ENCODE measurements at places on chromosomes 2 and 18.

DNA sequence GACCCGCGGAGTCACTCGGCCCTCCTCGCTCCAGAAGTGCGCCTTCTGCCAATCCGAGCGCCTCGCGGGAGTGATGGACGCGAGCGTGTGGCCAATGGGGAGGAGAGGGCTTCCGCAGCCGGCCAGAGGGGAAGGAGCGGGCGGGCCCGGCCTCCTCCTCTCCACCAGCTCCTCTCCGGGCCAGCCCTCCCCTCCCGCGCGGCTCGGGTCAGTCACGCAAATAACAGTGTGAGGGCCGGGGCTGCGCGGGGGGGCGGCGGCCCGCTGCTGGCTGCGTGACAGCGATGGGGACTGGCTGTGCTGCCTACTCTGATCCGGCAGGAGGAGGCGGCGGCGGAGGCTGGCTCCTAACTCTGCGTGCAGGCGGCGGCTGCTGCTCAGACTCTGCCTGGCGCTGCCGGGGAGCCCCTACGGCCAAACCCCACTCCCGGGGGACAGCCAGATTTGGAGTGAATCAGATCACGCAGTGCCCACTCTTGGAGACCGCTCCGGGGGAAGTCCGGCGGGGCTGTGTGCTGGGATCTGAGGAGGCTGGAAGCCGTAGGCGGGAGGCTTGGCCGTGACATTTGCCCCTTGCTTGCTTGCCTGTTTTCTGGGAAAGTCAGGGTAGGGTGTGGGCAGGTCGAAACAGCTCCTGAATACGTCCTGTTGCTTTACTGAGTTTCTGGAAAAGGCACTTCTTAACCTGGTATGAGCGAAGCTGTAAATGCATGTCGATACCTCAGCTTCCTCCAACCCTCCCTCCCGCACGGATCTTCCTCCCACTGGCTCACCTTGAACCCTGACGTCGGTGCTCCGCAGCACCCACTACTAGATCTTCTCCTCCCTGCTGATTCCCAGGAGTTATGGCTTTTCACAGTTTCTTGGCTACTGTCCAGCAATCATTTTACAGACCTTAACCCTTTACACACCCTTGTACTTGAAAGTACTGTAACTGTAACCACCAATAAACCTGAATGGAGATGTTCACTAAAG lies 97.9 kb upstream of the SERTAD2 start:
- DNase-seq, result no peak

GRCh38 chr18:36711014-36711725 lies 117.6 kb downstream of the TPGS2 start:
- no peak for DNase-seq

DNA sequence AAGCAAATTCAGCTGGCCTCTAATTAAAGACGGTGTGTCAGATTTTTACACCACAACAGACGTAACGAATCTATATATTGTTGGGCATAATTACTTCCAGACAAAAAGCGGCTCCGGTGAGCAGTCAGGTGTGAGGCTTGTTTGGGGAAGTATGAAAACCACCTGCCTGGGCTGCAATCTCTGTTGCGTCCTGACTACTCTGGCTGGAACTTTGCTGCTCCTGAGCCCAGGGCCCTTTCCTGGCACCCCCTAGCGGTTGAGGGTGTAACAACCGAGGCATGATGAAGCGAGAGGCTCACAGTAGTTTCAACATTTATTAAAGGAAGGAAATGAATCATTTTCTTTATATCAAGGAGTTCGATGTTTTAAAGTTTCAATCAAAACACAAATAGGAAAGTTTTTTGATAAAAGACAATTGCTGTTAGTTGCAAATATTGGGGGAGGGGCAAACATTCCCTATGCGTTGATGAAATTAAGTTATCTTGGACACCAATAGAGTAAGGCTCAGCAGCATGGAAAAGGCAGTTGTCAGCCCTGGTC lies 10.6 kb upstream of the ITGB6 start:
- peak; percentile 53 for DNase-seq

- DNase-seq, result no peak
Observed at GRCh38 chr2:223598994-223599639, 3.0 kb downstream of the SCG2 start.

DNA sequence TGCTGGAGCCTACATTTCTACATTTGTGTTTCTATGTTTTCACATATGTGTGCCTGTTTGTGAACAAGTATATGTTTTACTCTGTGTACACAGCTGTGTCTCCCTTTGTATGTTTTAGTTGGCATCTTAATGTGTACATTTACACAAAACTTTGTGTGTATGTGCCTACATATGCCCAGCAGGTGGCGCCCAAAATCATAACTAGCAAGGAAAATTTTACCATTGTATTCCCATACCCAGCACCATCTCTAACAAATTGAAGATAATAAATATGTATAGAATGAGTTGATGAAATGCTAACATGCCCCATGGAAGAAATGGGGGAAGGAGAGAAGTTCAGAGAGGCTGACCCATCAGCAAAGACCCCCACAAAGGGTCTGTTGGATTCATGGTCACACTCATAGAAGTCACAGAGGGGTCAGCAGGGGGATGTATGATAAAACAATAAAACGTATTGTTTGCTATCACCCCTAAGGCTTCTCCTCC lies 48.1 kb downstream of the PKDCC start:
- DNase-seq, result peak; percentile 48

GRCh38 chr2:226325526-226325925 lies 474.1 kb downstream of the IRS1 start:
- no peak for DNase-seq

DNA sequence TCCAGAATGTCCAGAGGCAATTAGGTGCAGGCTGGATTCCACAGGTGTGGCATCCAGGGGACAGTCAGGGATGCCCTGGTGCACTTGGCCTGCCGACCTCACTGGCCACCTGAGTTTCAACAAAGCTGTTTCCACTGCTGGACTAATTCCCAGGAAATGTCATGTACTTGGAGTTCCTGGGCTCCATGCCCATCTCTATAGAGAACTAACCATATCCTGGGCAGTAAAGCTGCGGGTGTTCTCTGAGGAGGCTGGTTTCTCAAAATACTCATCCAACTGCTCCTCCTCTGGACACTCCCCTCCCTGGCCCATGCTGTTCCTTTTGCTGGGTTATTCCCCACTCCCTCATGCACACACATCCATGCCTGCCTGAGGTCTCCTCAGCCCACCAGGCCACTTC lies 161.9 kb upstream of the SKOR2 start:
- DNase-seq, result no peak

- DNase-seq, result no peak
Observed at GRCh38 chr18:37393221-37393827, 172.3 kb downstream of the CELF4 start.

All from stimulated activated CD4-positive, alpha-beta T cell treated with anti-CD3 and anti-CD28 coated beads, Interleukin-1b, Interleukin-23, amount 100 ng/mL, for 1 hour (primary cell).